Esophagus mucosa (tissue), 1 donor: ENCODE measurements at places on chromosomes 7 and 10.

DNA sequence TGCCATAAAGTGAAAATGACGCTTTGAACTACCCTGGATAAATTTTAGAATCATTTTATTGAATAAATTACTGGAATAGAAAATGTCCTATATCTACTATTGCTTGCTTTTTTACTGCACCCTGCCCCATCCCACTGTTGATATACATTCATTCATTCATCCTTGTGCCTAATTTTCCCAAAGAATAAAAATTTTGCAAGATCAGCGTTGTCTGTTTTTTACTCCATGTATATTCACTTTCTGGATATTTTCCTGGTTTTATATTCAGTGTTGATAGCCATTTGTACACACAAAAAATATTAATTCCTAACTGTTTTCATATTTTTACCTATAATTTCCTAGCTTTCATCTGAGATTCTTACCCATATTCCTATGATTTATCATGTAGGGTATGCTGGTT is 262.9 kb upstream of the MAGI2 start:
- ATAC-seq, result no peak

GRCh38 chr10:66746711-66747110 is 179.1 kb upstream of the LRRTM3 start:
- ATAC-seq, result no peak

DNA sequence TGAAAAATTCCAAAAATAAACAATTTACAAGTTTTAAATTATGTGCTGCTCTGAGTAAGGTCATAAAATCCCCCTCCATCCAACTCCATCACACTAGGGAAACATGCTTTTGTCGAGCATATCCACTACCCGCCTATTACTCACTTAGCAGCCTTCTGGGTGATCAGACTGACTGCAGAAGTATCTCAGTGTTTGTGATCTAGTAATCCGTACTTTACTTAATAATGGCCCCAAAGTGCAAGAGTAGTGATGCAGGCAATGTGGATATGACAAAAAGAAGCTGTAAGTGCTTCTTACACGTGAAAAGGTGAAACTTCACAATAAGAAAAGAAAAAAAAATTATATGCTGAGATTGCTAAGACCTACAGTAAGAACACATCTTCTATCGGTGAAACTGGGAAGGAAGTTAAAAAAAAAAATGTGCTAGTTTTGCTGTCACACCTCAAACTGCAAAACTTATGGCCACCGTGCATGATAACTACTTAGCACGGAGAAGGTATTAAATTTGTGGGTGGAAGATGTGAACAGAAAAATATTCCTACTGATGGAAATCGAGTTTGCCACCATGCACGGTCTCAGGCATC is 43.2 kb downstream of the SEMA3C start:
- no peak for ATAC-seq

DNA sequence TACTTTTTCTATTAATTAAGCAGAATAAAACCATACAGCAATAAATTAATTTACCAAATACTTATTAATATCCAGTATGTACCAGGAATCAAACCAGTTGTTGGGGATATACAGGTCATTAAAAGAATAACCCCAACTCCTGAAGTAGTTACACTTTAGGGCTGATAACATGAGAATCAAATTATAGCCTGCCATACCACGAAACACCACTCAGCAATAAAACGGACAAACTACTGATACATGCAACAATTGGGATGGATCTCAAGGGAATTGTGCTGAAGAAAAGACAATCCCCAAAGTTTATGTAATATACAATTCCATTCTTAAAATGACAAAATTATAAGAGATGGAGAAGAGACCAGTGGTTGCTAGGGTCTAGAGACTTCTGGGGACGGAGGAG is 22.7 kb downstream of the MCMBP start:
- ATAC-seq, result no peak

- ATAC-seq, result peak; percentile 97
Measured at GRCh38 chr7:16668049-16668858, 22.3 kb downstream of the BZW2 start.

- no peak for ATAC-seq
Measured at GRCh38 chr7:139389091-139389490, 29.4 kb downstream of the LUC7L2 start.

- no peak for ATAC-seq
Measured at GRCh38 chr7:36916619-36917018, 192.3 kb upstream of the AOAH start.

GRCh38 chr7:28088901-28089714 is 91.5 kb downstream of the JAZF1 start:
- no peak for ATAC-seq

GRCh38 chr10:125911990-125912389 is 15.6 kb downstream of the FANK1 start:
- no peak for ATAC-seq

DNA sequence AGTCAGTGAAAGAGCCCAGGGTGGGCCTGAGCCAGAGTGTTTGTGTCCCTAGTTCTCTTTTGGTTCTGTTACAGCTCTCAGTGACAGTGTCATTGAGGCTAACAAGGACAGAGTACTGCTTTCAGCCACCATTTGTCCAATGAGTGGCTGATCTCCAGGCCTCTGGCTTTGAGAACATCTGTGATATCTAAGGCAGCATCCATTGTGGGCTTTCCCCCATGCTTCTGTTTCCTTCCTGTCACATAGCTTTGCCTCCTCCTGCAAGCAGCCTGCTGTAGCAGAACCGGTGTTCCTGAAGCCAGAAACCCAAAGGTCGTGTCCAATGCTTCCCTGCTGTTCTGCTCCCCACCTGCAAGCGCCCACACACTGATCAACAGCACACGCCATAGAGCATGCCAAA is 68.4 kb downstream of the IKZF1 start:
- ATAC-seq, result no peak

DNA sequence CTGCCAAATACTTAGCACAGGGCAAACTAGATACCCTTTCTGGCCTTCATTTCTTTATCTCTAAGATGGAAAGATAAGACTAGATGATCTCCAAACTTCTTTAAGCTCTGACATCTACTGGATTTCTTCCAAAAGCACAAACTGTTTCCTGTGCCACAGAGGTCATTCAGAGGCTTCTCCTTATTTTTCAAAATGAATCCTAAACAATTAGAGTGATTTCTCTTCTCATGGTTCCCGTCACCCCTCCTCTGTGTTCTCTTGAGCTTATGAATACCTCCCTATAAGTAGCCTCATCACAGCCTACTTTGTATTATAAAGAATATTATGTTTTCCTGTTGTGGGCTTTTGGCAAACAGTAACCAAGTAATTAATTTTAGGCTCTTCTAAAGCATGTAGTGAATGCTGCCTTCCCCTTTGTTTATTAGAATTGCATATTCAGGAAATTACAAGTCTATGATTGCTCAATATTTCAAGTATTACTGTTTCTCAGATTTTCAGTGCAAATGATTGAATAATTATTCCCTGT is 179.5 kb downstream of the REEP3 start:
- ATAC-seq, result no peak

- ATAC-seq, result no peak
Measured at GRCh38 chr7:39952374-39952773, 2.3 kb downstream of the CDK13 start.

- ATAC-seq, result no peak
Measured at GRCh38 chr7:82230811-82231581, 212.6 kb downstream of the CACNA2D1 start.

DNA sequence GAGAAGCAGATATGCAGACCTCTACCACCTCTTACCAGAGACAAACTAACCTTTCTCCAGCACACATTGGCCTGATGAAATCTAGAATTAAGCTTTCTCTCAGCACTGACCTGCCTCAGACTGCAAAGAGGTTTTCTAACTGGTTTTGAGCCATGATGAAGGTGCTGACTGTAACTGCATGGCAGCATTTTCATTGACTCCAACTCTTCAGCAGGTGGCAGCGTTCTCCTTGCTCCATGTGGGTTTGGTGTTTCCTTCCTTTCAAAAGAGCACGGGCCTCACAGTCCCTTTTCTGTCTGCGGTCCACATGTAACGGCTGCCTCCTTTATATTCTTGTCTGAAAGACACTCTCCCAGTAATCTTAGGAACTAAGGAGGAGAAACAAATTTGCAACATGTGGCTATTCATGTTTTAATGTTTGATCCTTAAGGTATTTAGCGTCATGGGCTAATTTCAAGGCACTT is 12.6 kb downstream of the KLLN start:
- peak; percentile 74 for ATAC-seq

- ATAC-seq, result no peak
Measured at GRCh38 chr7:141165521-141165920, 91.7 kb downstream of the TMEM178B start.

DNA sequence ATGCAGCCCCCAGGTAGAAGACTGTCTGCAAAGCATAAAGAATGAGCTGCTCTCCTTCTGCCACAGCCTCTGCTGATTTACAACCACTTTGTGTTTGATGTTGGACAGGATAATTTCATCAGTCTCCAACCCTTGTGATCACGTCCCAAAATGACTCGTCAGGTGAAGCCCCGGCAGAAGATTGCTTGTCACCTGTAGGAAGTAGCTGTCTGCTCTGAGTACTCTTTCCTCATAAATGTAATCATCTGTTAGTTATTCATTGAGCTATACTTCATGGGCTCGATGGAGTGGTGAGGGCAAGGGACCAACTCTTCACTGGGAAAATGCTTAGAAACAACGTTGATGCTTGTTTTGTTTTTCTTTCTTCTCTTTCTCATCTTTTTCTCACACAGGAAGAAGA is 290.9 kb upstream of the SP8 start:
- ATAC-seq, result peak; percentile 28

DNA sequence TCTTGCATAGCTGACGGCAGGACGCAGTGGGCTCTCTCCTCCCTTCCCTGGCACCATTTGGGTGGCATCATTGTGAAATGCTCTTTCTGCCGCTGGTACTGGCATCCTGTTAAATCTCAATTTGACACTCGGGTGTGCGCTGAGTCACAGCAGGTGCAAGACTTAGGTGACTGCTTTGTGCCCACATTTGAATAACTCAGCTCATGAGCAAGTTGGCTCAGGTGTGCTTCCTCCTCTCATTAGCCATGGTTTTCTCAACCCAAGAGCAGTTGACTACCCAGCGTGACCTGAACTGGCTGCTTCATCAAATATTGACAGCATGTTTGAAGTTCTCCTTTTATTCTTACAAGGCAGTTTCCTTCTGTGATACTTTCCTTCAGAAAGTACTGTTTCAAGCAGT is 24.6 kb upstream of the NFE2L3 start:
- peak; percentile 96 for ATAC-seq

GRCh38 chr7:156979711-156980110 is 30.2 kb downstream of the NOM1 start:
- ATAC-seq, result no peak

DNA sequence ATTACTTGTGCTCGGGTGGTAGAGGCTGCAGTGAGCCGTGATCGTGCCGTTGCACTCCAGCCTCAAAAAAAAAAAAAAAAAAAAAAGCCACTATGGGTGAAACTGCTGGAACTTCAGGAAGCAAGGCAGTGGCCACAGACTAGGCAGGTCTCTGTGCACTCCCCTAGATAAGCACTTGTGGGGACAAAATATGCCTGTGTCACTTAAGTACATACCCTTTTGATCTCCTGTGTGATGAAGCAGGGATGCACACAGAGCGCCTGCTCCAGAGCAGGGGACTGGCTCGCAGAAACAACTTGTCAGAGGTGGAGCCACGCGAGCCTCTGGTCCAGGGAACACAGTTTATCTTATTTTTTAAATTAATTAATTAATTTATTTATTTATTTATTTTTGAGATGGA is 42.9 kb upstream of the PSAP start:
- no peak for ATAC-seq

DNA sequence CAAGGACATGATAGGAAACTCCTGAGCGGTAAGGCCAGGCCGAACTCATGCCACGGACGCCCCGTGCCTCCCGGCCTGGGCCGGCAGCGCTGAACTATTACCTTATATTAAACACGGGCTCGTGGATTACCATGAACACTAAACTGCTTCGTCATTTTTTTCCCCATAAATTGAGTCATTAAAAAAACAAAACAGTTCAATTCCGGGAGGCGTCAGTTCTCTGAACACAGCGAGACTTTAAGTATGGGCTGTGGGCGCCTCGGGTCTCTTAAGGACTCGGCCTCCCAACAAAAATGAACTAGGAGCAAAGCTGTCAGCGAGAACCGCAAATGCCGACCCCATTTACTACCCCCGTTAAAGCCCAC is 519 bp downstream of the PITRM1 start:
- peak; percentile 1 for ATAC-seq

DNA sequence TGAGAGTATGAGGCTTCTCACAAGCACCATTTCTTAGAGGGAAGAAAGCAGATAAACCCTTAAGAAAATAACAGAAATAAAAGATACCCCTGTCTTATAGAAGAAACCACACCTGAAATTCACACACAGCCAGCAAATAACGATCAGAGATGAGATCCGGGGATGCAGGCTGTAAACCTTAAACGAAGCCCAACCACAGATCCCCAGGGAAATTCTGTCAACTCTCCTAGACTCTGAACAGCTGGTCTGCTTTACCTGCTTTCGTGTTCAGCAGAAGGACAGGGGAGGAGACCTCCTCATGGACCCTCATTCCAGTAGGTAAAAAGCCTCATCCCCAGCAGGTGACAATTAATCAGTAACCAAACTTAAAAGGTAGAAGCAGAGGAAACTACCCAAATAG is 45.0 kb downstream of the VOPP1 start:
- ATAC-seq, result no peak

GRCh38 chr10:71372882-71373495 is 23.7 kb upstream of the CDH23 start:
- ATAC-seq, result no peak

- ATAC-seq, result no peak
Measured at GRCh38 chr10:26025523-26025922, 91.5 kb downstream of the MYO3A start.

DNA sequence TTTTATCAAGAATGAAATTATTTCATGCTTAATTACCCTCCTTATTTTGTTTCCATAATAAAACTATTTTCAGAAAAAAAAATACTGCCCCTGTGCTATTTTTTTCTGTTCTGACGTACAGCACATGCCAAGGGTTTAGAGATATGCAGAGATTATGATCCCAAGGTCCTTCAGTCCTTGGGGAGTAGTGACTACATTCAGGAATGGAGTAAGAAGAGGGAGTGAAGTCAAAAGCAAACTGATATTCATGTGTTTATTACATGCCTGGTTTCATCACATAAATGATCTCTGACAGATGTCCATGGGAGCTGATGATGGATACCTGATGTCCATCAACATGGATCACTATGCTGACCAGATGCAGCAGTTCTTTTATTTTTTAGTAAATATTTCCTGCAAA is 17.2 kb downstream of the AKAP9 start:
- no peak for ATAC-seq

GRCh38 chr7:98223351-98223897 is 12.2 kb downstream of the BHLHA15 start:
- no peak for ATAC-seq

GRCh38 chr10:110481919-110482318 is 15.8 kb upstream of the DUSP5 start:
- ATAC-seq, result no peak

DNA sequence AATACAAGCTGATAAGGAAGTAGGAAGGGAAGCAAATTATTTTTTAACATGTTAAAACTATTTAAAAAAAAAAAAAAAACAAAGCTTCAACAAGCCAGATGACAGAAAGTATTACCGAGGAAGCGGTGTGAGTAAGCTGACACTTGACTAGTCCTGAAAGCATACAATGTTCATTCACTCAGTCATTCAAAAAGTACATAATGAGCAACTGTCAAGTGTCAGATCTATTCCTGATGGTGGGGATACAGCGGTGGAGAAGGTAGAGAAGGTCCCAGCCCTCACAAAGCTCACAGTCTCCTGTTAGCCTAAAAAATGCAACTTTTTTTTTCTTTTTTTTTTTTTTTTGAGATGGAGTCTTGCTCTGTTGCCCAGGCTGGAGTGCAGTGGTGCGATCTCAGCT is 40.0 kb downstream of the RAPGEF5 start:
- ATAC-seq, result no peak

GRCh38 chr10:7955446-7955845 is 99.0 kb upstream of the GATA3 start:
- ATAC-seq, result no peak
